ENCODE measurements at places on chromosomes 5 and 9.

DNA sequence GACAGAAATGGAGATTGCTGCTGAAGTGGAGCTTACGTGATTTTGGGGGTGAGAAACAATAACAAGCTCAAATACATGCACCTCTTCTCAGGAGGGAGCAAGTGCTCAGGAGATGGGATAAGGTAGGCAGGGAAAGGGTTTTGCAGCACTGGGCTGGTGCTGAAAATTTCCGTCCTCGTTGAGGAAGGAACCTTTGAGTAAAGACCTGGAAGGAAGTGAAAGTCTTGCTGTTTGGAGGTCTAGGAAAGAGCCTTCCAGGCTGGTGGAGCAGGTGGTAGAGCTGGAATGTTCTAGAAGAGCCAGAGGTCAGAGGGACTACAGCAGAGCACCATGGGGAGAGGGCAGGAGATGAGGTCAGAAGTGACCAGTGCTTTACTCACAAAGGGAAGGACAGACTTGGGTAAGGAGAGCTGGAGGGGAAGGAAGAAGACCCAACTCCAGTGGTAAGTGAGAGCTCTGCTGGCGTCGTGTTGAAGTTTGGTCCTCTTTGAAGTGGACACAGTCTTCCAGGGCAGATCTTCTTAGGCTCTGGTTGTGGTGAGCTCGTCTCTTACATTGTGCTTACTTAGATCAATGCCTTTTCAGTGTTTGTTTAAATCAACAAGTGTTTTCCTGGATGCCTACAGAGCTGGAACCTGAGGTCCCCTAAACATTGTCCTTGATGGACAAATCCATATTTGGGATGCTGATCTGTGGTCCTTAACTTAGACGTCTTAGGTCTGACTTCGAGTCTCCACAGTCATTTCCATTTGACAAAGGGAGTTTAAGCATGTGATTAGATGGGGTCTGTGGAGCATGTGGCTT is 21.0 kb downstream of the ANKRD33B start:
- DNase-seq: peak; percentile 35

DNA sequence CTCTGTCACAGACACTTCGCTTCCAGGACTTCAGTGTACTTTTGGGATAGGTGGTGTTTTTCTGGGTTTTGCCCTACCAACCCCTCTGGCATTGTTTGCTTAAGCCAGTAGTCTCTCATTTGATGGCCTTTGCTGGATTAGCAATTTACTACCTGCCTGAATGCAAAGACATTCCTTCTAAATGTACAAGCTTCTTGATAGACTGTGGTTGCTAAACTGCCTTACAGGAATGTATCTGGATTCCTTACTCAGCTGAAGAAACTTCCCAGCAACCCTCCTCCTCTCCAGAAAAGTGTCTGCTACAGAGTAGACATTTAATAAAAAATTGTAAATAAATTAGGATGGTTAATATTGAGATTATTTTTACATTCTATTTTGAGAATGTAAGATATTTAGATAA is 1916.7 kb downstream of the EFNA5 start:
- DNase-seq: no peak

- DNase-seq: no peak
Measured at GRCh38 chr9:84519413-84519812, 150.1 kb upstream of the NTRK2 start.

GRCh38 chr9:96026655-96027213 is 151.2 kb downstream of the ERCC6L2 start:
- DNase-seq: no peak

- no peak for DNase-seq
Measured at GRCh38 chr9:127538849-127539258, 73.2 kb upstream of the STXBP1 start.

DNA sequence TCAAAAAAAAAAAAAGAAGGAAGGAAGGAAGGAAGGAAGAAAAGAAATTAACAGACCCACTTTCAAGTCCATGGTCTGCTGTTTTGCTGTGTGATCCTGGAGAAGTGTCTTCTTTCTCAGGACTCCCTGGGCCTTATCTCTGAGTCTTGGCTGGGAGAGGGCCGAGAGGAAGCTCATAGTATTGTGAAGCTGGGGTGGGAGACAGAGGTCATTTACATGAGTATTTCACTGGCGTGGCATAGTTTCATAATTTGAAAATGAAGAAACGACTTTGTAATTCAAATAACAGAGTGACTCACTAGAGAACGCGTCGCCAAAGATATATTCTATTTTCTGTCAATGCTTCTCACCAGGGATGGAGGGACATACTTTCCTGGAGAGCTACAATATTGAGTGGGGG is 2.4 kb upstream of the C9orf50 start:
- DNase-seq: peak; percentile 82

- DNase-seq: no peak
Measured at GRCh38 chr9:105333076-105333475, 88.6 kb downstream of the SLC44A1 start.

DNA sequence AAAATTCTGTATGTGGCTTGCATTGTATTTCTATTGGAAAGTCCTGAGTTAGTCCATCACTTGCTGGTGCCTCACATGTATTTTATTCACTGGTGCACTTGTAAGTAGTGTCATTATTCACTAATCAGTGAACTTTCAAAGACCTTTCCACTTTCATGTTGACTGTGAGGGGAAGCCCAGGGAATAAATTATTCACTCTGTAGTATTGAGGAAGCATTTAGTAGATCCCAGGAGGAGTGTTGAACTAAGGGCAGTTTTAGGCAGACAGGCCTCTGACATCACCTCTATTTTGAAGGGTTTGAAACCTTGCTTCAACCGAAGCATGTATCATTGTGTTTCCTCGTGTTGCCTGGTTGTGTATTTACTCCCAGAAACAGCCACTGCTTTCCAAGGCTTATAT is 705.4 kb upstream of the RIOK2 start:
- DNase-seq: no peak

GRCh38 chr9:135790850-135791249 is 88.9 kb downstream of the KCNT1 start:
- DNase-seq: no peak

DNA sequence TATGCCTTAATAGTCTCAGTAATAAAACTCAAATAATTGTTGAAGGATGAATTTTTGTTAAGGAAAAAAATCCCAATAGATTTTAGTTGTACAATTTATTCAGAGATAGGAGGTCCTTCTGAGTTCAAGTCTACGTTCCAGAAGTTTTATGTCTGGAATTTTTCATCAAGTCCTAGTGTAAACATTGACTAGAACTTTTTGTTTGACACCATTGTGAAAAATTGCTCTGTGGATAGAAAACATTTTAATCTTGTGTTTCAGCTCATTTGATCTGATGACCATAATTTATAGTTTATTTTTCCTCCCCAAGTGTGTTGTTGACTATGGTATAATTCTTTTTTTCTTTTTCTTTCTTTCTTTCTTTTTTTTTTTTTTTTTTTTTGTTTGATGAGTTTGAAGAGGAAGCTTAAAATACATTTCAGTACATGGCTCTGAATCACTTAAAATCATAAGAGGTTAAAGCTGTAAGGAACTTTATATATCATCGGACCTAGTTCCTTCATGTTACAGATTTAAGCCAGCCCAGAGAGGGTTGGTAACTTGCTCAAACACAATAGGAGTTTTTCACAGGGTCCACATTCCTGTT is 20.7 kb downstream of the ITGA1 start:
- DNase-seq: no peak

- no peak for DNase-seq
Measured at GRCh38 chr9:76567086-76567485, 108.1 kb downstream of the GCNT1 start.

DNA sequence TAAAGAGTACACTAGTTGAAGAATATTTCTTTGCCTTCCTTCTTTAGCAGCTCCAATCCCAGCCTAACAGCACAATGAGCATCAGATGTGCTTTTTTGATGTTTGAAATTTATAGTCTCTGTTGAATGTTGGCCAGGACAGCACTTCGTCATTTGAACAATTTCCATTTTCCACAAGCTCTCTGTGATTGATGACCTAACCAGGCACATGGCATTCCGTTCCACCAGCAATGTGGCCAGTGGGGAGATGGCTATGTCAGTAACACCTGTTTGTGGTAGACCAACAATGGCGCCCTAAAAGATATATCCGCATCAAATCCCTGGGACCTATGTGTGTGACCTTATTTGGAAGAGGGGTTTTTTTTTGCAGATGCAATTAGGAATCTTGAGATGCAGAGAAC is 66.8 kb downstream of the PALM2AKAP2 start:
- DNase-seq: no peak

- DNase-seq: no peak
Measured at GRCh38 chr9:84691634-84692033, 22.1 kb downstream of the NTRK2 start.

DNA sequence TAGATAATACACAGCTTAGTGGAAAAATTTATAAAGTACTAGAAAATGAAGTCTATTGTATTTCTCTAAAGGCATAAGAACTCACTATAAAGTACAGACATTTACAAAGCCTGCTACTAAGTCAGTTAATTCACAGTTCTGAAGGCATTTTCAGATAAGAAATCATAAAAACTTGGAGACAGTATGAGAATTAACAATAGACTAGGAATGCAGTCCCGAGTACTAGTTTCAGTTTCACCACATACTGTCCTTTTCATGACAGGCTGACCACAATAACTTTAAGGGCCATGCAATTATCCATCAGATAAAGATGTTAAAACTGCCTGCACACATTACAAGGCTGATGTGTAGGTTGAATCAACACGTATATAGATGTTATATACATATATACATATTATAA is 362.6 kb upstream of the SMC2 start:
- DNase-seq: no peak

- DNase-seq: peak; percentile 72
Measured at GRCh38 chr9:76717613-76718012, 46.6 kb upstream of the PCA3 start.

DNA sequence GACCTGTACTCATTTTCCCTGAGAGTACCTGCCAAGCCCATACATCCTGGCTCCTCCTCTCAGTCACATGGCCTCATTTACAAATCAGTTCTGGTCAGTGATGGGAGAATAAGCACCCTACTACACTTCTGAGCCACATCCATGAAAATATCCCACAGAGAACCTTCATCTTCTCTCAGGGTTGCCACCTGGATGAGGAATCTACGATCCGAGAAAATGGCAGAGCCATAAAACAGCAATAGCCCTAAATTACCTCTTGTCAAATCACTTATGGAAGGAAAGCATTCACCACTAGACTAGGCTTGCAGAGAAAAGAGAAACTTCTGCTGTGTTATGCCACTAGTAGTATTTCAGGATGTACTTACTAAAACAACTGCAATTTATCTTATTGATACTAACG is 324.8 kb downstream of the BNC2 start:
- no peak for DNase-seq

GRCh38 chr9:136882109-136882946 is 4.0 kb upstream of the TRAF2 start:
- peak; percentile 97 for DNase-seq

GRCh38 chr5:92852219-92852618 is 728.8 kb downstream of the NR2F1-AS1 start:
- DNase-seq: no peak

DNA sequence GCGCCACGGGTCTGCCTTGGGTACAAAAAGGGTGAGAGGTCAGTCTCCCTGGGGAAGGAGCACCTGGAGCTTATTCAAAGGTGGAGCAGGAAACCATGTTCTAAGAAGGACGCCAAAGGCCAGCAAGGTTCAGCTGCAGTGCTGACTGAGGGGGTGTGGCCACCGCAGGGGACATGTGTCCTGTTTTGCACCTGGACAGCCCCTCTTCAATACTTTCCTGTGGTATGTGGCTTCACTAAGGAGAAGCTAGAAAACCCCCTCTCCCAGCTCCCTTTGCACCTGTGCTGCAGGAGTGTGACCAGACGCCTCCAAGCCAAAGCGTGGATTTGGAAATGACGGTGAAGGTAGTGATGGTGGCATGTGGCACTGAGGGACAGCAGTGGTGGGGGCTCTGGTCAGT is 23.6 kb downstream of the TRIM14 start:
- DNase-seq: no peak

DNA sequence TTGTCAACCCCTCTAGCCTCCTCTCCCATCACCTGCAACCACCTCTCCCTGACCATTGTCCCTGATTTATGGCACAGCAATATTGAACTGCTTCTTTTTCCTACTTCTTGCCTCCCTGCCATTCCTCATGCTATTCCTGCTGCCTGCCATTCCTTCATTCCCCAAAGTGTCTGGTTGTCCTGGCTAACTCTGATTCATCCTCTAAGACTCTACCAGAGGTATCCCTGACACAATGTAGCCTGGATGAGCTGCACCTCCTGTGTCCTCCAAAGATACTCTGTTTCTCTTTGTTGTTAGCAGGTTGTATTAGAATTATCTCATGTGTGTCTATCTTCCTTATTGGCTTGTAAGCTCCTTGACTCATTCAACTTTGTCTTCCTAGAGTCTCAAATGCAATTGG is 53.5 kb upstream of the PTPN3 start:
- DNase-seq: no peak

GRCh38 chr9:38164659-38165221 is 95.7 kb upstream of the SHB start:
- no peak for DNase-seq

- DNase-seq: no peak
Measured at GRCh38 chr5:107467137-107467932, 203.4 kb downstream of the EFNA5 start.

DNA sequence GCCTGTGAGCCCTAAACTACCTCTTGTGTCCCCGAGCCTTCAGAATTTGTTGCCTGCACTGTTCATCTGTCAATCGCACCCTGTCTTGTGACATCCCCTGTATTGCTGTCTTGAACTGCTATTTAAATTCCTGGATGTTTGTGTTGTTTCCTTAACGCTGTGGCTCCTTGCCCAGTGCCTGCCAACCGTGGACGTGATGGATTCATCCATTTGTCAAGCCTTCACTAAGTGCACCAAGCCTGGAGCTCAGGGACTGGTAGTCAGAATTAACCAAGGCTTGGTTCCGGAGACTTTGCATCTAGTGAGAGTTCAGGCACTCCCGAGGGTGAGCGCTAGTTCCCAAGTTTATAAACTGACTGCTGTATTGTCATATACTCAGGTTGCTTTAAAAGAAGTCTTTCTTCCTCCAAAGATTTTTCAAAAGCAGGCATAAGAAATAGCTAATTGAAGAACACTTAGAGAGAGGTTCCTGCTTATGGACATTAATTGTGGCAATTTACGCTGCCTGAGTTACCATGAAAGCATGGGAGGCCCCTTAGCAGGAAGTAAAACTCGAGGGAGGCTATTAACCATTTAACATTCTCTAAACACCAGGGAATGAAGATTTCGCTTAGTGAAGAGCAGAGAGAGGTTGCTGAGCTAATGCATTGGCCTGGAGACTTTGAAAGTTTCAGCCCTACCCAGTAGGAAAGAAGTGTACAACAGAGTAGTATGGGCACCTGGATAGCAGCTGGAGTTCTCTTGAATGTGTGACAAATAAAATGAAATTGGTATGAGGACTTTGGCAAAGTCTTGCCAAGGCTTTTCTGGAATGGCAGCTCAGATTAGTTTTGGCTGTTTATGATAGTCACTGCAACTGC is 29.0 kb downstream of the RGS3 start:
- DNase-seq: no peak

- peak; percentile 41 for DNase-seq
Measured at GRCh38 chr5:134161513-134162395, 15.0 kb downstream of the SKP1 start.
